Trophoblast cell (in vitro differentiated cells and primary cell): ENCODE measurements at places on chromosomes 7 and 10.

GRCh38 chr7:3117488-3118231, 74.0 kb upstream of the CARD11 start:
- no peak for DNase-seq
- no peak overlapping the region for H3K27ac ChIP-seq
- H3K27me3 ChIP-seq = no peaks in the 10 kb centered on the region

DNA sequence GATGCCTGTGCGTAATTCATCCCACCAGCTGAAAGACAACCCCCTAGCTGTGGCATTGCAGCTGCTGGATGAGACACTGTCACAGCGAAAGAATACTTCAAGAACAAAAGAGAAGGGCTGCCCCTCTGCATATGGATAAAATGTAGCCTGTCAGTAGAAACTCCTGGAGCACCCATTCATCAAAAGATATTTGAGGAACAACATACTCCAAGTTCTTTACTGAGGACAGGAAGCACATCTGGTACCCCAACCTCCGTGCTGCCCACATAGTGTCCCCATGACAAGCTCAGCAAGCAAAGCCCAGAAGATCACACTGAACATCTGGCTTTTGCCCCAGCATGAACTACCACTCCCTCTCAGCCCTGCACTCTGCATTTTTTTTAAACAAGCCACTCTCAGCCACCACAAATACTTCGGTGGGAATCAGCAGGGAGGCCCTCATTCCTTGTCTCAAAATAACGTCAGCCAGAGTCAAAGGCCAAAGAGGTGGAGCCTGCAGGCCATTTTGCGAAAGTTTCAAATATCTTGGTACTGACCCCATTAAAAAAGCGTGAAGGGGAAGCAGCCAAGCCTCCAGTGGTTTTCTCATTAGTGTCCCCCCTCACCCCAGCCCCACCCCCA, 1.7 kb downstream of the CREB3L2 start:
- DNase-seq = peak; percentile 82
- peaks cover 2% of the 10 kb centered on the region for H3K36me3 ChIP-seq
- H3K4me1 ChIP-seq = peaks cover 12% of the 10 kb centered on the region

GRCh38 chr10:58622246-58622645, 109.6 kb downstream of the BICC1 start:
- DNase-seq = no peak
- no peaks in the 10 kb centered on the region for H3K36me3 ChIP-seq

GRCh38 chr10:73522263-73522662, 26.4 kb upstream of the PPP3CB start:
- peaks cover 8% of the 10 kb centered on the region for H3K36me3 ChIP-seq
- H3K4me1 ChIP-seq = peaks cover 5% of the 10 kb centered on the region
- H3K4me3 ChIP-seq = no peak overlapping the region
- no peak overlapping the region for H3K27ac ChIP-seq

DNA sequence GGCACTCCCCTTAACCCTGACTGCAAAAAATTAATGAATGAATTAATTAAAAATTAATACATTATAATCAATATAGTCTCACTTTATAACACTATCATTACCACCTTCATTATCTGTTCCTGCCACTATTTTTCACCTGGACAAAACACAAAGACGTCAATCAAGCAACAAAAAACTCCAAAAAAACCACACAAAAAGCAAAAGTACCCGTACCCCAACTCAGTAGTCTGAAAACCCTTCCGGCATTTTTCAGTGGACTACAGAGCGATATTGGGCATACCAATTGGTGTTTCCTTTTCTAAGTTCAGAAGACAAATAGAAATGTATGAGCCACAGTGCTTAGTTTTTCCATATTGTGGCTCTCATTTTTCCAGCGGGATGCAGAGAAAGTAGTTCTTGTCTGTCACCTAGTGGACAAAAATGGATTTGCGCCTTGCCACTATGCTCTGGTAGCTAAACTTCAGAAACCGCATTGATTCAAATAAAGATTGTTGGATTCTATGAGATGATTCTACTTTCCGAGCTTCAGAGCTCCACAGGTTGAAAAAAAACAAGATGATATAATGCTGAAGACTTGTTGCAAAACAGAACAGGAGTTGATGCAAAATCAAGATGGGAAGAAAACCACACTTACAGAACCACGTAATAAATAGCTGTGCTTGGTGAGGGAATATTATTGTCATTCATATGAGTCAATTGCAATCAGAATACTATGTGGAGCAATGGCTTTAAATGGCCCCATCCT, 50.6 kb upstream of the ITGB1 start:
- H3K27me3 ChIP-seq = no peaks in the 10 kb centered on the region
- no peak overlapping the region for H3K4me3 ChIP-seq
